ENCODE measurements at places on chromosomes 11 and 22. TPM values are rescaled to one million over a fixed set of nuclear protein-coding genes. Genes with fewer than 3 reads are reported as not detected.

DNA sequence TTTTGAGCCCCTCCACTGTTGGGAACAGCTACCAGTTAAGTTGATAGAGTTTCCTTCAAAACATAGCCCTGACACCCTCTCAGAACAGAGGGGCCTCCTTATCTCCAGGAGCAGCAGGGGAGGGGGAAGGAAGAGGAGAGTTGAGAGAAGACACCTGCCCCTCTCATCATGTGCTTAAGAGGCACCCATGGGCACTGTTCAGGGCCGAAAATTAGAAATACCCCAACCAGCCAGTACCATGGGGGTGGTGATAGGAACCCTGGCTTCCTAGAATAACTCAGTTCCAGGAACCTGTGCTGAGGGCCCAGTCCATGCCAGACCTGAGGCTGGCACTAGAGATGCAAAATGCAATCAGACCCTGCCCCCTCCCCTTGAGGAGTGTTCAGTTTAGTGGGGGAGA lies 9.3 kb upstream of the GDPD5 start:
- H3K27ac ChIP-seq: no peak overlapping the region
- no peaks in the 10 kb centered on the region for H3K36me3 ChIP-seq
- no peaks in the 10 kb centered on the region for H3K27me3 ChIP-seq
- H3K4me1 ChIP-seq: peaks cover 3% of the 10 kb centered on the region
- no peak for DNase-seq

DNA sequence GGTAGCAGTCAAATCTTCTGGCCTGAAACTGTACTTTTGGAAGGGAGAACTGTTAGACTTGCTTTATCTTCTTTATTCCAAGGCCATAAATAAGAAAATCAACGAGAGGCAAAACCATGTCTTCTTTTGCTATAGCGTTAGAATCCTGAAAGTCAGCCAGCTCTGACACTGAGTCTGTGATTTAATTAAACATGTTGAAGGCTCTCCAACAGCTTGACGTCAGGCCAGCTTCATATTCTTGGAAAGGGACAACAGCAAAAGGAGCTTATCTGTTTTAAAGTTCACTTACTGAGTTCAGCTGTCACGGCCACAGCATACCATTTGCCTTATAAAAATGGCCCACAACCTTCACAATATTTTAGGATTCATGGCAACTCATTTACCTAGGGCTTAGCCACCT lies 131.0 kb upstream of the LDLRAD3 start:
- DNase-seq: peak; percentile 75
- no peaks in the 10 kb centered on the region for H3K27me3 ChIP-seq
- no peak overlapping the region for H3K4me3 ChIP-seq

The AIFM3 gene
- 0.25 TPM for total RNA-seq

GRCh38 chr11:96964661-96965060 lies 574.8 kb downstream of the JRKL start:
- H3K4me3 ChIP-seq: no peak overlapping the region
- H3K27ac ChIP-seq: no peak overlapping the region
- no peaks in the 10 kb centered on the region for H3K36me3 ChIP-seq
- no peaks in the 10 kb centered on the region for H3K27me3 ChIP-seq
- no peaks in the 10 kb centered on the region for H3K4me1 ChIP-seq

The HMOX1 gene
- total RNA-seq: 2.6 TPM

DNA sequence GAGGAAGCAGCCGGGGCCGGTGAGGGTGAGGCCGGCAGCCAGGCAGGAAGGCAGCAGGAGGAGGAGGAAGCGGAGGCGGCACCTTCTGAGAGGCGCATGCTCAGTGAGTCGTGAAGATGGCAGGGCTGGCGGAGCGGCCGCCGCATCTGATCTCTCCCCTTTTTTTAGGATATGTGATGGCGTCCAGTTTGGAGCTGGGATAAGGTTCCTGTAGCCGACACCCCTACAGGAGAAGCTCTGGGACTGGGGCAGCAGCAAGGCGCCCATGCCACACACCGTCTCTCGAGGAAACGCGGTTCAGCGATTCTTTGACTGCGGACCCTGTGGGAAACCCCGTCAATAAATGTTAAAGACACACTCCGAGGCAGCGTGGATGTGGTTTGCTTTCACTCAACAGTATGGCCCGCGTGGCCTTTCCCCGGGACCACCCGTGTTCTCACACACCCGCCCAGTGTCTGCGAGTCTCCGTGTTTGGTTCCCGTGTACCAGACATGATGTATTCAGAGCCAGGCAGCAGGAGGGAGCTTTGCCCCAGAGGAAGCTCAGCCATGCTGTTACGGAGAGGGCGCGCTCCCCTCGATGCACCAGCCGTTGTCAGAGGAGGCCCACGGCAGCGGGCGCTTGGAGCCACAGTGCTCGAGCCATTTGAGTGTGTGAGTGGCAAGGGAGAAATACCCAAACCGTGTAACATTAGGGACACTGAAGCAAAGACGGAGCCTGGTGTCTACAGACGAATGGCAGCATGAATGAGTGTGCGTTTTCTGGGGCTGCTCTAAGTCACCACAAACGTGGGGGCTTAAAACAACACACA lies 27.7 kb upstream of the PARVB start:
- peak overlapping the region; percentile 26 for H3K27ac ChIP-seq
- peak; percentile 73 for DNase-seq
- peaks cover 17% of the 10 kb centered on the region for H3K36me3 ChIP-seq
- H3K27me3 ChIP-seq: no peaks in the 10 kb centered on the region
- peaks cover 4% of the 10 kb centered on the region for H3K4me1 ChIP-seq

- peaks cover 11% of the 10 kb centered on the region for H3K36me3 ChIP-seq
- no peak for DNase-seq
- no peak overlapping the region for H3K4me3 ChIP-seq
- H3K27me3 ChIP-seq: no peaks in the 10 kb centered on the region
These were observed 12.0 kb downstream of the KCNJ11 start for GRCh38 chr11:17376493-17376892.

DNA sequence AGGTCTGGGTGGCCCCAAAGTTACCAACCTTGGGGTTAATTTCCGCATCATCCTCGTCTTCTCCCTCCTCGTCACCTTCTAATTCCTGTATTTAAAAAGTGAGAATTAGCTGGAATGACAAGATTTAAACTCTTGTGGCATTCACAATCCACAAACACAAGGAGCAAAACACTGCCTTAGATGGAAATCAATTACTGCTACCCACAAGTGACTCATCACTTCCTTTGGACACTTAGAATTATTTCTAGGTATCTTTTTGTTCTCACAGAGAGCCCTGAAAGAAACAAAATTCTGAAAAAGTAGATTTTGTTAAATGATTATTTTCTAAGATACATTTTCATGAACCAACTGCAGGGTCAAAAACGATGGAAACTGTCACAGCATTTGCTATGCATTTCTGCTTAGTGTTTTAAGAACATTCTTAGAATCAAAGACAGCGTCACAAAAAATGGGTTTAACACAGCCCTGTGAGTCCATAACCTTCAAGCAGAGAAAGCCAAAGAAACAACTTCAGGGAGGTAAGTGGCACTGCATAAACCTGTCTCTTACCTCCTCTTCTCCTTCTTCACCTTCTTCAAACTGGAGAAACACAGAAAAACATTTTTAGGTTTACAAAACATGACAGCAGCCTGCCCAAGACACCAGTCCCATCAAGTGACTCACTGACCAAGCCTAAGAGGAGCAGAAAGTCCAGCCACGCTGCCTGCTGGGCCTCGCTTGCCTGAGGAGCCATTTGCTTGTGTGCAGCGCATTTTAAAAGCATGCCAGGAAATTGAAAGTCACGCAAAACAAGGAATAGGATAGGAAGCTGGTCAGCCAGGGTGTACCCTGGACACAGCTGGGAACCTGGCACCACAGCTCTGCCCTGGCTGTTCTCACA lies 22.3 kb upstream of the PHLDA2 start:
- no peak overlapping the region for H3K27ac ChIP-seq
- H3K36me3 ChIP-seq: peaks cover 24% of the 10 kb centered on the region
- DNase-seq: no peak
- H3K4me3 ChIP-seq: no peak overlapping the region

The DCHS1 gene
- total RNA-seq: 5.6 TPM

GRCh38 chr11:6735306-6735705 lies 36.5 kb downstream of the OR2AG2 start:
- H3K4me3 ChIP-seq: no peak overlapping the region
- DNase-seq: no peak
- H3K27me3 ChIP-seq: no peaks in the 10 kb centered on the region
- H3K4me1 ChIP-seq: no peaks in the 10 kb centered on the region
- no peak overlapping the region for H3K27ac ChIP-seq

DNA sequence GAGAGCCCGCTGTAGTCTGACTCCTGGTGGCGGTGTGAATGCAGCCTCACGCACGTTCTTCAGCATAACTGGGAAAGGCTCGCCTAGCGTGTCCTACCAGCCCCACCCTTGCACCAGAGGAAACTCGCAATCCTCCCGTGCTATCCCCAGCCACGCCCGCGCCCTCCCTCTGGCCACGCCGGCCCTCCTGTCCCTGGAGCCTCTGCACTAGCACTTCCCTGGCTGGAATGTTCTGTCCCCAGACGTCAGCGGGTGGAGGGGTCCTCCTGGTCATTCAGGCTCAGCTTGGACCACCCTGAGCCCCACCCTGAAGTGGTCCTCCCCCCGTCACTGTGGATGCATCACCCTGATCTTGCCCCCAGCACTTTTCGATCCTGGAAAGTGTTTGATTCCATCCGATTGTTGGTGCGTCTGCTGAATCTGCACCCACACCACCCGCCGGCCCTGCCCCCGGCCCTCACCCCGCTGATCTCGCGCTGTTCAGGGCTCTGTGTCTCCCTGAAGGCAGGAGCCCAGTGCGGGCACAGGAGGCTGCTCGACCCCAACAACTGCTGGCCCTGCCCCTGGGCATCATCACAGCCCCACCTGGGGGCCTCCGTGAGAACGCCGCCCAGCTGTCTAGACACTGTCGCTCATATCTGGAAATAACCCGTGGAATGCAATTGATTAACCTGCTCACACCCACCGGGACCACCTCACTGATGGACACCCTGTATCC lies 437.0 kb downstream of the TBC1D22A start:
- DNase-seq: no peak
- H3K27me3 ChIP-seq: no peaks in the 10 kb centered on the region
- H3K27ac ChIP-seq: no peak overlapping the region
- no peaks in the 10 kb centered on the region for H3K36me3 ChIP-seq

The MAML2 gene
- 2.5 TPM for total RNA-seq

DNA sequence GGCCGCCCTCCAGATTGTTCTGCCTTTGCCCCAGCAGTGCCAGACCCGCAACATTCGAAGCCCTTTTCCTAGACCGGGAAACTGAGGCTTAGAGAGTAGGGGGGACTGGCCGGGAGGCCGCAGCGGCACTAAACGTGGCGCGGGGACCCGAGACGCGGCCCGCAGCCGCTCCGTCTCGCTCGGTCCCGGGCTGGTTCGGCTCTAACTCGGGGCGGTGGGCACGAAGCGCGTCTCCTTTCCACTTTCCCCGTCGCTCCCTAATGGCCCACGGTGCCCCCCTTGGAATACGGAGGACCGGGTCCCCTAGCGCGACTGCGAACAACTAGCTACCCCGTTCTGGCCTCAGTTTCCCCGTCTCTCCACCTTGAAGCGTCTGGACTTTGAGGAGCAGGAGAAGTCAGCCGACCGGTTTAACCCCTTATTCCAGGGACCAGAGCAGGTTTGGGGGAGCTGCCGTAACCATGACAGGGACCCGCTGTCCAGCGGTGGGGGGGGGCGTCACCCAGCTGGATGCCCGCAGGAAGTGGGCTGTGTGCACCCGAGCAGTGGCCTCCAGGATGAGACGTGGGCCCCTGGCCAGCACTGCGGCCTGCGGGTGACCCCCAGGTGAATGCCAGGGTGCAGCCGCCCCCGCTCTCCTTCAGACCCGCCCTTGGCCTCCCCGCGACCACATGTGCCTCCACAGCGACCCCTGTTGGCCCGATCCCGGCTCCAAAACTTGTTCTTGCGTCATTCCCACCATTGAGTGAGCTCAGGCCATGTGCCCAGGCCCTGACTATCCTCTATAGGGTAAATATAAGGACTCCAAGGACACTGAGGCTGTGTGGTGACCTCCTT lies 1.1 kb downstream of the CDC42EP1 start:
- H3K36me3 ChIP-seq: peaks cover 17% of the 10 kb centered on the region
- peak overlapping the region; percentile 60 for H3K4me3 ChIP-seq
- H3K27me3 ChIP-seq: peaks cover 20% of the 10 kb centered on the region
- peaks cover 57% of the 10 kb centered on the region for H3K4me1 ChIP-seq

- no peaks in the 10 kb centered on the region for H3K27me3 ChIP-seq
- H3K4me3 ChIP-seq: no peak overlapping the region
- DNase-seq: no peak
- no peaks in the 10 kb centered on the region for H3K4me1 ChIP-seq
These were observed 117.3 kb upstream of the PLET1 start for GRCh38 chr11:112377946-112378345.

- DNase-seq: no peak
- no peaks in the 10 kb centered on the region for H3K4me1 ChIP-seq
- H3K27me3 ChIP-seq: no peaks in the 10 kb centered on the region
These were observed 17.9 kb downstream of the BPIFC start for GRCh38 chr22:32446321-32446720.

GRCh38 chr11:44555031-44555800 lies 10.2 kb upstream of the CD82 start:
- no peaks in the 10 kb centered on the region for H3K36me3 ChIP-seq
- no peak overlapping the region for H3K27ac ChIP-seq
- DNase-seq: no peak
- H3K4me3 ChIP-seq: no peak overlapping the region

The FGF3 gene
- not detected for total RNA-seq

GRCh38 chr11:134759855-134760254 lies 347.8 kb upstream of the B3GAT1 start:
- no peak for DNase-seq
- peaks cover 23% of the 10 kb centered on the region for H3K27me3 ChIP-seq
- no peaks in the 10 kb centered on the region for H3K36me3 ChIP-seq

The SYCE3 gene
- total RNA-seq: not detected

GRCh38 chr11:74069146-74070046 lies 60.5 kb upstream of the UCP3 start:
- H3K36me3 ChIP-seq: peaks cover 11% of the 10 kb centered on the region
- H3K4me3 ChIP-seq: no peak overlapping the region
- no peaks in the 10 kb centered on the region for H3K4me1 ChIP-seq
- DNase-seq: no peak

The CCDC15 gene
- 0.14 TPM for total RNA-seq

- H3K36me3 ChIP-seq: no peaks in the 10 kb centered on the region
- H3K27me3 ChIP-seq: no peaks in the 10 kb centered on the region
- H3K4me3 ChIP-seq: no peak overlapping the region
- H3K27ac ChIP-seq: no peak overlapping the region
These were observed 112.6 kb downstream of the TBC1D22A start for GRCh38 chr22:46875089-46875488.

GRCh38 chr22:24359452-24360120 lies 67.8 kb upstream of the ADORA2A start:
- H3K27ac ChIP-seq: peak overlapping the region; percentile 10
- H3K4me1 ChIP-seq: no peaks in the 10 kb centered on the region
- H3K36me3 ChIP-seq: peaks cover 40% of the 10 kb centered on the region
- no peaks in the 10 kb centered on the region for H3K27me3 ChIP-seq
- no peak for DNase-seq

Measured in heart left ventricle (tissue), 16 donors.